ENCODE measurements at places on chromosomes 1 and 21.

DNA sequence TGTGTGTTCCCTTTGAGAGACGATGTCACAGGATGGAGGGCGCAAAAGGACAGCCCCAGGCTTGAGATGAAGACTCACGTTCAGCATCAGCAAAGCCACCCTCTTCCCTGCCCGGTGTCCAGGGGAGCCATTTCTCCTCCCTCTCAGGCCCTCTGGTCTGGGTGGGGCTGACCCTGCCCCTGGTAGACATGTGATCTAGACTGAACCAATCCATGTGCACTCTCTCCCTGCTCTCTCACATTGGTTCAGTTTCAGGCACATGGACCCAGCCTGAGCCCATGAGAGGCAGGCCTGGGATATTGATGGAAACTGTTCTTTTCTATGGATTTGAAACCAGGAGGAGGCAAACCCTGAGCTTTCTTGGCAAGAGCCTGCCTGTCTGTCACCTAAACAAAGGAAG lies 115.6 kb upstream of the IGSF21 start:
- no peak for DNase-seq

GRCh38 chr1:104132382-104132973 lies 382.8 kb downstream of the AMY1C start:
- no peak for DNase-seq

GRCh38 chr1:9280015-9280860 lies 12.5 kb upstream of the SPSB1 start:
- peak; percentile 95 for DNase-seq

GRCh38 chr1:33928251-33928650 lies 64.4 kb downstream of the HMGB4 start:
- DNase-seq, result no peak

GRCh38 chr1:199067483-199067882 lies 428.6 kb downstream of the PTPRC start:
- DNase-seq, result no peak

DNA sequence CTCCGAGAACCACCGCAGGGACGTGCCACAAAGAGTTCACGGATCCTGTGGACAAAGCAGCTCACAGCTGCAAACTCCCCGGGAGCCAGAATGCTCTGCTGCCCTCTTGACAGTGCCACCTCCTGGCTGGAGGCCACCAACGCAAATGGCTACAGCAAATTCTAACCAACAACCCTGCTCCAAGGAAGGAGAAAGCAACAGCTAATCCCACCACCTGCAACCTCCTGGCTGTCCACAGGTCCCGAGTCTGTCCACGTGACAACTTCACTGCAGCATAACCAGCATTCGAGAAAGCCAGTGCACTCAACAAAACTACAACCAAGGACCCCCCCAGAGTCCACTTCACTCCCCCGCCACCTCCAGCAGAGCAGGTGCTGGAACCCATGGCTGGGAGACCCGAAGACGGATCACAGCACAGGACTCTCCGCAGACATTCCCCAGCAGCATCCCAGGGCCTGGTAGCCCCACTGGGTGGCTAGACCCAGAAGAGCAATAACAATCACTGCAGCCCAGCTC lies 17.3 kb downstream of the POFUT2 start:
- no peak for DNase-seq

DNA sequence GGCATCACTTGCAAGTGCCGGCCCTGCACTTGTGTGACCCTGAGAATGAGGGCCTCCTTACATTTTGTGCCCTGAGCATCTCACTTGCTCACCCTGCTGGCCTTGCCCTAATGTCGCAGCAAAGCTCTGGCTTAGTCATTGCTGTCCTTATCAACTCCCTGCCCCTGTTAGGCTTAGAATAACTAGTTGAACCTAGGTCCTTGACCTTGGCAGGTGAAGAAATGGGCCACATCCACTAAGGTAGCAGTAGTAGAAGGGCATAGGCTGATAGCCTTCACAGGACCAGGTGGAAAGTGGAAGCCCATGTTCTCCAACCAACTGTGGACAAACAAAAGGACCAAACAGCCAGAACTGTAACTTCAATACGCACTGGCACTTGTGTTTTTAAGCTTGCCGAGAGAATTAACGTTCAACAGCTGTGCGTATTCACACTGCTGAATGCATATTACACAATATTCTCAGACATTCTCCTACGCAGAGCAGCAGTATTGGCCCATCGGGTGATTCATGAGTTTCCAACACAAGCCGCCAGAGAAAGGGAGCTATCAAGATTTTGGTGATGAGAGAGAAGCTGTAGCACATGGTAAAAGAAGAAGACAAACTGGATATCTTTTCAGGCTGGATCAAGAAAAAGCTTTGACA lies 27.7 kb upstream of the PTGFRN start:
- DNase-seq, result peak; percentile 83

DNA sequence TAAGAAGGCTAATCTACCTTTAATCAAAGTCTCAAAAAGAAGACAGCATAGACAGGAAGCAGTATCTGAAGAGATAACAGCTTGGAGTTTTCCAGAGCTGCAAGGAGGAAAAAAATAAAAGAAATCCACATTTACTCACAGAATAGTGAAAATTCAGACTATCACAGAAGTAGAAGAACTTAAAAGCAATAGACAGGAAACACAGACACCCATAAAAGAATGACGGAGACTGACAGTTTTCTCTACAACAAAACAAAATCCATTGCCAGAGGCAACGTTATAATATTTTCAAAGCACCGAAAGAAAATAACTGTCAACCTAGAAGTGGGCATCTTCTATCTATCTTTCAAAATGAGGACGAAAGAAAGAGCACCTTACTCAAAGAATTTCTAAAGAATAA lies 104.4 kb downstream of the DMRTB1 start:
- DNase-seq, result no peak

DNA sequence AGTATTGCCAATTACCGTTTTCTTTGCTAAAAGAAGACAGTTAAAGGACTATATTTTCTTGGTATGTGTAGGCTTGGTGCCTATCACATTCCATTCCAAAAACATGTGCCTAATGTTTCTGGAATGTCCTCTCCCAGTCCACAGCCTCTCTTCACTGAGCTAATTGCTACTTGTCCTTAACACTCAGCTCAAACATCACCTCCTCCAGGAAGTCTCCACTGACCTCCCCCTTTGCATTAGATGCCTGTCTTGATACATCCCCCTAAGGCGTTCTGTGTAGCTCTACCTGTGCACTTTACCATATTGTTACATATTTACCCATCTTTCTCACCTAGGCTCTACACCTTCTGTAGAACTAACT lies 195.6 kb upstream of the CAMK1G start:
- no peak for DNase-seq

DNA sequence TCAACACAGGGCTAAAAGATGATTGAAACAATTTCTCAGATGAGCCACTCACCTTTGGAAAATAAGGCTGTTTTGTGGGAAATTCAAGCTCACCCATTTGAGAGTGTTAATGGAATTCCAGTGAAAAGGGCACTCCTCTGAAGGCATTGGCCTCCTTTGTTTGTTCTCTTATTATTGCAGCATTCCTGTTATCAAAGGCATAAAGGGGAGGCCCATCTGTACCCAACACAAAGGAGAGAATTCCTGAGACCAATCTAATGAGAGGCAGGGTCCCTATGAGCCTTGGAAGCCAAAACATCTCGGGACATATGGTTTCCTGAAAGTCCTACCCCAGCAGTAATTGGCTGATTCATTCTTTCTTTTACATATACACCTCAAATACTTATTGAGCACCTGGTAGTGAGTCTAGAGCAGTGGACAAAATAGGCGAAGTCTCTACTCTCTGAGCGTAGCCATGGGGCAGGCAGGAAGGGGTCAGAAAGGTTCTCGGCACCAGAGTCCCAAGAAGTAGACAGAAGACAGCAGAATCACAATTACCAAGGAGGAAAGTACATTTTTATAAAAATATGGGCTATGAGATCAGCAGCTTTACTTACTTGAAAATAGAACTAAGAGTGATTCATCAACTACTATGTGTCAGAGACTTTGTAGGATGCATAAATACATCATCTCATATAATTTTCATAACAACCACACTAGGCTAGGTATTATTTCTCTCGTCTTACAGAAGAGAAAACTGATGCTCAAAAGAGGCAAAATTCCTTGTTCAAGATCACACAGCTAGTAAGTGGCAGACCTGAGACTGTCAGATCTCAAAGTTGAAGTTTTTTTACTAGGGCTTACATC lies 218.7 kb downstream of the DAB1 start:
- DNase-seq, result no peak

DNA sequence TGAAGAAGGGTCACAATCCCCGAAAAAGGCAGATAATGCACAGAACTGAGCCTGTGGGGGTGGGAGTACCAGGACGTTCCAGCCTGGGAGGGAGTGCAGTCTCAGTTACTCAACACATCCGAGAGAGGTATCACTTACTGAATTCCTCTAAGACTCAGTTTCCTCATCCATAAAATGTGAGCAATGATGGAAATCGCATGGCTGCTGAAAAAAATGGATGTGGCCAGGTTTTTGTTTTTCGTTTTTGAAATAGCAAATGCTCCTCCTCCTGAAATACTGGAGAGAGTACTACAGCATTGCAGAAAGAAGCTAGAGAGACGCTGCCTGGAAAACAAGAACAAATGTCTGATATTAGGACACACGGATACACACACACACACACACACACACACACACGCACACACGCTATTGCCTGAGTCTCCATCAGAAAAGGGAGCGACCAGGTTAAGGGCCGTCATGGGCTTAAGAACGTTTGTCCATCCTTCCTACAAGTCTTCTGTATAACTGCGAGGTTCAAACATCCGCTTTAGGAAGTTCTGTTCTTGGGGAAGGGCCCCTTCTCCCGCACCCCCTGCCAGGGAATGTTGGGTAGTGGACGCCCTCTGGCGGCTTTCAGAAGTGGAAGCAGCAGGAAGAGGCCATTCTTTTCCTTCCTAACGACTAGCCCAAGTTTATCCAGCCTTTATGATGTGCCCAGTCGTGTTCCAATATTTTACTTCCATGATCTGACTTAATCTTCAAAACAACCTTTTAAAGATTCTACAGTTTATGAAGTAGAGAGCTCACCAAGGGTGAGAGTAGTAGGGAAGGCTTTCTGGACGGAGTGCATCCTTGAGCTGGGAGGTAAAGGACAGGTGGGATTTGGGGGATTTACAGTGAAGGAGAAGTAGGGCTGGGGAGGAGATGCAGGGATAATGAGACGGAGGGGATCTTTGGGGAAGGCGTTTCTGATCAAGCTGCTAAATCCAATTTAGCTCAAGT lies 699 bp upstream of the NES start:
- DNase-seq, result peak; percentile 70

DNA sequence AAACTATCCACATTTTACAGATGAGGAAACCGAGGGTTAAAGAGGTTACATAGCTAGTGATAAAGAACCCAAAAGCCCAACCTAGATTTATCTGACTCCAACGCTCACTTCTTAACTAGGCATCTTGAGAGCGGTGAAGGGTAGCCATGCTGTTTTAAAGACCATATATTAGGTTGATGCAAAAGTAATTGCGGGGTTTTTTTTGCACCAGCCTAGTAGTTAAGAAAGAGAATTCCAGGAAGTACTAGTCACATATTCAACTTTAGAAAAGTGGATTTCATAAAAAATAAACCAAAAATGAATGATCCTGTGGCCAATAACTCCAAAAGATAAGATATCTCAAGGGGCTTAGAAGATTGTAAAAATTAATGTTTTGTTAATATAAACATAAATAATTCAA lies 162.1 kb downstream of the GLUL start:
- no peak for DNase-seq

DNA sequence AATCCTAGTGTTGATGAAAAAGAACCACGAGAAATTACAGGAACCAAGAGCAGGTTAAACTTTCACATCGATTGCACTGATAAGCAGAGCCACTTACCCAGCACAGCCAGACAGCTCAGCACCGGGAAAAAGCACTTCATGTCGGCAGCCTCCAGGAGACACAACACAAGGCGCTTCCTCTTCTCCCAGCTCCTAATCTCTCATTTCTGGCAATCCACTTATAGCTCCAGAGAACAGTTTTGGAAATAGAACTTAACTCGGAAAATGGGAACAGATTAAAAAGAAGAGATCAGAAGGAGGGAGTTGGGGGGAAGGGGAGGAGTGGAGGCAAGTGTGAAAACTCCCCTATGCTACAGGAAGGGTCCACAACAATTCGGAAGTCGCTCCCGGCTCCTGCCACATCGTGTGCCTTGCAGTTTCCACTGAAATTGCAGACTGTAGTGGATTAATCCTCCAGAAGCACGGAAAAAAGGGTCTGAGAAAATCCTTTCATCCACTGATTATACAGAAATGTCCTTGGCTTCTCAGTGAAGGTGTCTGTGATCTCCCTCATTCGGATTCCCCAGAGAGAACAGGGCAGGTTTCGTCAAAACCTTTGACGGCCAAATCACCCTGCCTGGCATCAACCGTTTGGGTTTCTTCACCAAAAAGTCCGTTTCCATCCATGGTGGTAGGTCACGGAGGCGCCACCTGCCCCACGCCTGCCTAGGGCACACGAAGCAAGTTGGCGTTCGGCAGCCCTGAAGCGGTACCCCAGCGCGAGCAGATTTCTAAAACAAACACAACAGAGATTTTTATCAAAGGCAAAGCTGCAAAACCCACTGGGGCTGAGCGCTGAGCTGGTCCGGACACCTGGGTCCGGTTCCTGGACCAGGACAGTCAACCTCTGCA lies 1.1 kb downstream of the IGSF3 start:
- no peak for DNase-seq

DNA sequence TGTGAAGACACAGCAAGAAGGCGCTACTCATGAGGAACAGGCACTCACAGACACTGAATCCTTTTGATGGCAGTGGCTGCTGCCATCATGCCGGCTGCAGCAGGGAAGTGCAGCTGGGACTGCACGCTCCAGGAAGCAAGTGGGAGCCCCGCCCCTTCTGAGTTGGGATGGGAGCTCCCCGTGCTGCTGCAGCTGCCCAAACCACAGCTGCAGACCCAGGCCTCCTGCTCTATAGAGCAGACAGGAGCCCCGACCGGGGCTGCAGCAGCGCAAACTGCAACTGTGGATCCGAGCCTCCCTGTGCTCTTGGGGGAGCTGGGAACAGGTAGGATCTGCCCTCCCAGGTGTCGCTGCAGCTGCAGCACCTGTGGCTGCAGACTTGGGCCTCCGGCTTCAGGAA lies 65.2 kb upstream of the MARK1 start:
- DNase-seq, result no peak

- no peak for DNase-seq
These were observed 41.4 kb downstream of the CDC7 start for GRCh38 chr1:91541918-91542533.

GRCh38 chr1:185808631-185809030 lies 74.4 kb downstream of the HMCN1 start:
- DNase-seq, result no peak

DNA sequence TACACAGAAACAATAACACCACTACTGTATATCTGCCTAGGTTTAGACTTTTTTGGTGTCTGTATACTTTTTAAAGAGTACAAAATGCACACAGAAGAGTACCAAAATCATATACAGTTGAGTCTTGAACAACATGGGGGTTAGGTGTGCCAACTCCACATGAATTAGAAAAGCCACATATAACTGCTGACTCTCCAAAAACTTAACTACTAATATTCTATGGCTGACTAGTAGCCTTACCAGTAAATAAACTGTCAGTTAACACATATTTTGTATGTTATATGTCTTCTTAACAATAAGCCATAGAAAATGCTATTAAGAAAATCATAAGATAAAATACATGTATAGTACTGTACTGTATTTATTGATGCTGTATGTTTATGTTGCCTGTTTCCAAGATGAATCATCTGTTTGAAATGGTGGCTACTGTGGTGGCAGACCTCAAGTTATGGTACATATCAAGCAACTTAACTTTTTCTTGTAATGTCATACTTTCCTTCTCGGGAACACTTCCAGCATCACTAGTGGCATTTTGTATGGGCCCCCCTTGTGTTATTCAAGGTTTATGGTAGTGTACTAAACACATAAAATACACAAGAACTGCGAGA lies 71.2 kb downstream of the LHX4 start:
- no peak for DNase-seq

- peak; percentile 83 for DNase-seq
These were observed 115.6 kb upstream of the SLC45A1 start for GRCh38 chr1:8202182-8202905.

Measured in amniotic epithelial cell (primary cell).